ENCODE measurements at places on chromosomes 6 and 20.

- no peak for DNase-seq
These were observed 695.3 kb downstream of the MAFB start for GRCh38 chr20:39993742-39994141.

- no peak for DNase-seq
These were observed 95.4 kb downstream of the OGFRL1 start for GRCh38 chr6:71383901-71384489.

- DNase-seq: no peak
These were observed 270.5 kb downstream of the NRN1 start for GRCh38 chr6:5736016-5736738.

DNA sequence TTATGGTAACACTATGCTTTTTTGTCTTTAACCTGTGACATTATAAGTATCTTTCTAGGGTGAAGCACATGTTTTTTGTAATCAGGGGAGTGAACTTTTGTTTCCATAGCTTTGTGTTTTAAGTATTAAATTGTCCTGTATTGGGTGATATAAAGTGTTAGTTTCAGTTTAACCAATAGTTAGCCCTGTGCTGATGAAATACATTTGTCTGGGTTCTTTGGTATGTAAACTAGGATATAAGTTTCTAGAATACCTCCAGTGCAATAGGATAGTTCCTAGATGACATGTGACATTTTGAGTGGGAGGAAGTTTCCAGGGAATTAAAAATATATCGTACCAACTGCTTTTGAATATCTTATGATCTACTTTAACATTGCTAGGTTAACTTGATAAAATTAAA lies 611.0 kb upstream of the MARCKS start:
- no peak for DNase-seq

DNA sequence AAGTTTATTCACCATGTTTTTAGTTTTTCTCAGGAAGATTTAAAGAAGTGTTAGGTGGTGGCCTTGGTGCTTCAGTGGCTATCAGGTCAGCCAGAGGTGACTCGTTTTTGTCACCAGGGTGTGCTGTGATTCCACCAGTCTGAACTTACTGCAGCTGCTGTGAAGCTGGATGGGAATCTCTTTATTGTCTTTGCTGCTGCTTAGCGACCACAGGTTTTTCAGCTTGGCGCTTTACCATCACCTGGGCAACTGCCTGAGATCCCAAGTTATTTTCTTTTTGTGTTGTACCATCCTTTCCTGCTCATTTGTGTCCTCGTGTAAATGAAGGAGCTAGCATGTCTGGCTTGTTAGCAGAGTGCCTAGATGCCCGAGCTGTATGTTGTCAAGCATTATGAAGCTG lies 146.9 kb downstream of the MACROD2 start:
- no peak for DNase-seq

DNA sequence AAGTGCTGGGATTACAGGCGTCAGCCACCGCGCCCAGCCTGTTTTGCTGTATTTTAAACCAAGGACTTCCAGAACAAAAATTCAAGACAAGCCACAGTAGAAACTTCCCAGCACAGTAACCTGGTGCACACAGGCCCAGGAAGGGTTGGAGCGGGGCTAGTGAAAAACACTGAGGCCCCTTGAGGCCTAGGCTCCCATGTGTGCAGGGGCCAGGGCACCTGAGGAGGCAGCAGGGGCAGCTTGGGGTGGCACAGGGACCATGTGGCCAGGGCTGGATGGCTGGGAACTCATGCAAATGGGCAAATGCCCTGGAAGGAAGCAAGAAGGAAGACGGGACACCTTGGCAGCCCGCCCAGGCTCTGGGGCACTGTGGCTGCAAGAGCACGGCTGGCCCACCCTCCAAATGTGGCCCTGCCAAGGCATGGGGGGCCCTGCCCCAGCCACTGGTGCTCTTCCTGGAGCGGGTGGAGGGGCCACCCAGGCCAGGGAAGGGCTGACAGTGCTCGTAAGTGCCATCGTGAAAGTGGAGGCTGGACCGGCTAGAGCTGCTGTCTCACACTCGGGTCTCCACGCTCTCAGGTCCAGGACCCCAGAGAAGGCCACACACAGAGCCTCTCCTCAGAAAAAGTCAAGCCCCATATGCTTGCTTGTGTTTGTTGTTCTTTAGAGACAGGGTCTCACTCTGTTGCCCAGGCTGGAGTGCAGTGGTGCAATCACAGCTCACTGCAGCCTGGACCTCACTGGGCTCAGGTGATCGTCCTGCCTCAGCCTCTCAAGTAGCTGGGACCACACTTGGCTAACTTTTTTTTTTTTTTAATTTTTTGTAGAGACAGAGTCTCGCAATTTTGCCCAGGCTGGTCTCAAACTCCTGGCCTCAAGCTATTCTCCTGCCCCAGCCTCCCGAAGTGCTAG lies 10.3 kb downstream of the SLC2A4RG start:
- DNase-seq: no peak

DNA sequence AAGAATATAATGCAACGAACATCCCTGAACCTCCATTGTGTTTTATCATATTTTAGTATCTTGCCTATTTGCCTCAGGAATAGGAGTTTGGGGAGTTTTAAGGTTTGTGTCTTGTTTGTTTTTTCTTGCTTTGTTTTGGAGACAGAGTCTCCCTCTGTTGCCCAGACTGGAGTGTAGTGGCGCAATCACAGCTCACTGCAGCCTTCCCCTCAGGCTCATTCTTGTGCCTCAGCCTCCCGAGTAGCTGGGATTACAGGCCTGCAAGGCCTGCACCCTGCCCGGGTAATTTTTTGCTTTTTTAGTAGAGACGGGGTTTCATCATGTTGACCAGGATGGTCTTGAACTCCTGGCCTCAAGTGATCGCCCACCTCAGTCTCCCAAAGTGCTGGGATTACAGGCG lies 63.3 kb upstream of the CARMIL1 start:
- no peak for DNase-seq

All from right atrium auricular region (tissue), 2 donors.